Activated naive CD8-positive, alpha-beta T cell treated with anti-CD3 and anti-CD28 coated beads, Interleukin-2, amount 50 U/mL, for 16 hours (primary cell): ENCODE measurements at places on chromosomes 2 and 18.

- DNase-seq: no peak
These were observed 55.7 kb upstream of the SLC39A10 start for GRCh38 chr2:195601361-195601760.

- no peak for DNase-seq
These were observed 140.3 kb downstream of the CYP26B1 start for GRCh38 chr2:72007402-72007801.

DNA sequence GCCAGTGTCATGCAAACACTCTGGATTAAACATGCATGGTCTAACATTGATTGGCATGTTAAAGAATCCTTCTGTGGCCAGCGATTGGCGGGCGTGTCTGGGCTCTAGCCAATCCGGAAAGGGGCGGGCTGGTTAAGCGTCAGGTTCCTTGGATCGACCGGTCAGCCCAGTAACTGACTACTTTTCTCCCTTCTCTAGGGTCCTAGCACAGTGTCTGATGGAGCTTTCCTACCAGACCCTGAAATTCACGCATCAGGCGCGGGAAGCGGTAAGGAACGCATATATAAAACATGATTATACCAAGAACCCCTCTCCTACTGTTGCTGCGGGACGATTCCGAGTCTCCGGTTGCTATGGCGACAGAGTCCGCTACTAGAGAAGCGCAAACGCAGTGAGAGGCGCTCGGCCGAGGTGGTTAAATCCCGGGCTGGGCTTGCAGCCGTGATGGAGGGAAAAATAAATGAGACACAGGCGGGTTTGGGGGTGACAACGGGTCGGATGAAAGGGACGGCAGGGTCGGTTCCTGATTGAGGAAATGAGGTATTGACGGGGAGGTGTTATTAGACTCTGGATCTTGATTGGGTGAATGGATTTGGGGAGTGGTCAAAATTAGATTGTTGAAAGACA, 29.4 kb downstream of the KATNAL2 start:
- no peak for DNase-seq

- no peak for DNase-seq
These were observed 449.6 kb downstream of the TNS1 start for GRCh38 chr2:217553202-217553601.

GRCh38 chr2:226312155-226312554, 487.5 kb downstream of the IRS1 start:
- DNase-seq: no peak

- DNase-seq: no peak
These were observed 713.5 kb downstream of the LRP1B start for GRCh38 chr2:141417246-141417797.

- DNase-seq: no peak
These were observed 356.9 kb upstream of the SMIM21 start for GRCh38 chr18:75784390-75784789.
